ENCODE measurements at places on chromosomes 1 and 21.

- DNase-seq: peak; percentile 47
These were observed 35.6 kb upstream of the ADGRL4 start for GRCh38 chr1:79042117-79042516.

DNA sequence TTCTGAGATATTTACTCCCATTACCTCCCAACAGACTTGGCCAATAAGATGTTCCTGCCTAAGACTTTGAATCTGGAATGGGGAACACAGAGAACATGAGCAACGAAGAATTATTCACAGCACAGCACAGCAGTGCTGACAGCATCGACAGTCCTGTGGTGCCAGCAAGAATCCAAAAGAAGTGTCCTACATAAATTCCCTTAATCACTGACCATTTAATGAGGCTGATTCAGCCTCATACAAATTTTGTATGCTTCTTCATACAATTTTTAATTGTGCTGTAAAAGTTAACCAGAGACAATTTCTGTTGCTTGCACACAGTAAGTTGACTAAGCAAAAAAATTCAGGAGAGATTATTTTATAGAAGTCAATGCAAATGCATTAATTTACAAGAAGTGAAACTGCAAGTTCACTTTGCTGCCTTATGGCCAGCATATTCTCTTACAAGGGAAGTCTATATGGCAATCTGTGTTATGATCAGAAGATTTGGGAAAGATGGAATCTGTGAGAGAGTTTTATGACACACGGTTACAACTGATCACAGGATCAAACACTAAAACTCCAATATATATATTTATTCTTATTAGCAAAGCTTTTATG, 855.9 kb downstream of the LTN1 start:
- DNase-seq: no peak

GRCh38 chr1:211036381-211037060, 97.4 kb downstream of the KCNH1 start:
- DNase-seq: no peak

GRCh38 chr1:178724376-178724727, 692 bp upstream of the RALGPS2 start:
- DNase-seq: no peak

- DNase-seq: peak; percentile 76
These were observed 12.2 kb downstream of the KIAA0319L start for GRCh38 chr1:35544976-35545375.

- DNase-seq: no peak
These were observed 18.6 kb downstream of the ACOT11 start for GRCh38 chr1:54566438-54567141.

DNA sequence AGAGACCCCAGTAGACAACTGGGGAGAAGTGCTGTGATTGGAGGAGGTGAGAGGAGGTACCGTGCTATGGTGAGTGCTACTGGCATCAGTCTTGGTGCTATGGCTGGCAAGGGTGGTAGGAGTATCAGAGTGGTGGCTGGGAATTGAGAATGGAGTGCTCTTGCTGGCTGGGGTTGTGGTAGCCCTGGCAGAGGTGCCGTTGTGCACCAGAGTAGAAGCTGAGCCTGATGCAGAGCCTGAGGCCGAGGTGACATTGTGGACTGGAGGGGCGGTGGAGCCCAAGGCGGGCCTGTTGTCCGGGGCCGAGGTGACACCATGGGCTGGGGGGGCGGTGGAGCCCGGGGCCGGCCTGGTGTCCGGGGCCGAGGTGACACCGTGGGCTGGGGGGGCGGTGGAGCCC, 14.6 kb downstream of the TRIM46 start:
- no peak for DNase-seq

DNA sequence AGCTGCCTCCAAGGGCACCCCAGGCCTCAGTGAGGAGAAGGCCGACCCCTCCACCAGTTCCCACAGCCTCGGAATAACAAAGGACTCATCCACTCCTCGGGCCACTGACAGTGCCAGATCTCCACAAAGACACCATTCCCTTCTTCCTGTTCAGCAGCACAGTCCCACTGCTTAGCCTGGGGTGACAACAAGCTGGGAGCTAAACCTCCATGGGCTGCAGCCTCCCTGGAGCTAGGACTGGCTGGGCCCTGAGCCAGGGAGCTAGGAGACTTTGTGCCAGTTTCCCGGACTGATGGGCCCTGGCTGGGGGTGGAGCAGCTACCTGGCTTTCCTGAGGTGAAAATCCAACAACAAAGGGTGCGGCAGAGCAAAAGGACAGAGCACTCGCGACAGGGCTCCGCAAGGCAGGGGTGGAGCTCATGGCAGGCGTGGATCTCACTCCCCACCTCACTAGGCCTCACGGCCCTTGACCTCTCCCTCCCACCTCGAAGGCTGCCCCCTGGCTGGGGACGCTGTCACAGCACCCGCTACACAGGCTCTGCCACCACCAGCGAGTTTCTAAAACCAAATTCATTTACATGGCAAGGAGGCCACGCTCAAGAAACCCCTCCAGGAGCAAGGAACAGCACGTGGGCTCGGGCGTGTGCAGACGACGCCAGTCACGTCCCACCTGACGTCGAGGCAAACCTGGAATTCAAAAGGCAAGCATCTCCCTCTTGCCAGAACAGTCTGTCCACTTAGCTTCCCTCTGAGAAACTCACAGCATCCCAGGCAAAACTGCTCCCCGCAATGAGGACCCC, 13.8 kb downstream of the SLC35E2B start:
- DNase-seq: no peak

DNA sequence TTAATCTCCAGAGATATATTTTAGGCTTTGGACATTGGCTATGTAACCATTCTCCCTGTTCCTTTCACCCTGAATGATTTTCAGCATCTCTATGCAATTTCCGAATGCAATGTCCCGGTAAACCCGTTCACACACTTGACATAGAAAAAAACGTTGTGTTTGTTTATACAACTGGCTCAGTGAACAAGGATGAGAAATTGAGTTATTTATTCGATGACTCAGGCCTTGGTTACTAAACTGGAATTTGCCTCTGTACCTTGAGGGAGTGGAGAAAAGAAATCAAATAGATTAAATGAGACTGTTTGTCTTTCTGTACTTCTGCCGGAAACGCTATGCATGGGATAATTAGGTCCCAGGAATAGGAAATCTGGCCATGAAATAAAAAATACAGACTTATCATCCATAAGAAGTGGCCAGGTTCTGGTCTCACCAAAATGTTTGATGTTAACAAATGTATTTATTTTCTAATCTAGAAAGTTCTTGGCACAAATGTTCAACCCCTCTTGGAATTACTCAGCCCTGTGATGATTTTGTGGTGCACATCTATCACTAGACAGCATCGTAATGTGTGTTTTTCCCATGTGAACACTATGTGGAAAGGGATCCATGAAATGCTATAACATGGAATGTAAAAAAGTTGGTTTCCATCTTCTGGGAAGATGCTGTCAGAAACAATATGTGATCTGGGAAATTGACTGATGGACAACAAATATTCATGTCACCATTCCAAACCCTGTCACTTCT, 253.9 kb downstream of the DUSP10 start:
- peak; percentile 94 for DNase-seq

DNA sequence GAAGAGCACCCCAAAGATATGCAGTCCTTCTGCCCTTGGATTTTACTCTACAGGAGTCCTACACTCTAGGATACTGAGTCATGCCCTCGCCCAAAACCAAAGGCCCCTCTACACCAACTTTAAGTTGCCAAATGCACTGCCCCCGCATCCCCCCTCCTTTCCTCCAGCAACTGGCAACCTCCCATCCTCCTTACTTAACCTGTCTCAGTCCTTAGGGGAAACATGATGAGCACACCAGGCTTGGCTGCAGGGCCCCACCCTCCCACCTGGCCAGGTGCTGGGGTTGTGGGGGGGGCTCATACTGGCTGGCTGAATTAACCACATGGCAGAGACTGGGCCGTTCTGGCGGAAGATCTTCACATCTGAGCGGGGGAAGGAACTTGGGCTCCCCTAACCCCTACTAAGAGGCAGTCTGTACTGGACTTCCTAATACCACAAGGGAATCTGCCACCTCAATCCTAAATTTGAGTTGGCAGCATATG, 1.2 kb downstream of the HDGF start:
- DNase-seq: peak; percentile 96

DNA sequence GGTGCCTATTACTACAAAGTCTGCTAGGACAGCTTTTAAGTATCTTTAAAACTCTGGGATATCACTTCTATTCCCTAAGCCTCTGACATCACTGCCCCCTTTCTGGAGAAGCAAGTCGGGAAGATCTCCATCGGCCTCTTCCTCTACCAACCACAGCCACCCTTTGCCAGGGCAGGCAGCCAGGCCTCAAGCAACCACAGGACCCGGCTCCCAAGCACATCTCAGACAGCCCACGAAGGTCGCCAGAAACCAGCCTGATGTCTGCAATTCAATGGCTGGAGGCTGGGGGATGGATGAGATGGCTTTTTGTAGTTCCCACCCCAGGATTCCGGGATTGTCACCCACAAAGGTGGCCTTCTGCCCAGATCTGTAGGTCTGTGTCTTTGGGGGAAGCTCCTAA, 70.7 kb downstream of the LGR6 start:
- no peak for DNase-seq

DNA sequence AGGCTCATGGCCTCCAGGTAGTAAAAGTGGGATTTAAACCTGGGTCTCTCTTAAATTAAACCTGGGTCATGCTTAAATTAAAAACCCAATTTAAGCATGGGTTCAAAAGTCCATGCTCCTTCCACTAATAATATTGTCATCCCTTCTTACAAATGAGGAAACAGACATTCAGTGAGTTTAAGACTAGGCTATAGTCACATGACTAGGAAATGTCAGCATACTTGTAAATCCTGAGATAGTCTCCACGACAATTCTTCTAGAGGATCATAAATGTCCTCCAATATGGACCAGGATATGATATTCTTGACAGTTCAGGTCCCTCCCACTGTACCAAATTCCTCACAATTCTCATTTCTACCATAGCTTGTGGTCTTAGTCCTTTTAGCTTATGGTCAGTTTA, 10.5 kb upstream of the IGFN1 start:
- no peak for DNase-seq
